ENCODE measurements at places on chromosomes 6 and 20.

- DNase-seq, result peak; percentile 8
Observed at GRCh38 chr6:166275714-166276166, 32.5 kb downstream of the PRR18 start.

GRCh38 chr6:21887231-21888185 lies 294.0 kb downstream of the SOX4 start:
- no peak for DNase-seq

GRCh38 chr6:152057832-152058498 lies 250.5 kb downstream of the ESR1 start:
- DNase-seq, result no peak

DNA sequence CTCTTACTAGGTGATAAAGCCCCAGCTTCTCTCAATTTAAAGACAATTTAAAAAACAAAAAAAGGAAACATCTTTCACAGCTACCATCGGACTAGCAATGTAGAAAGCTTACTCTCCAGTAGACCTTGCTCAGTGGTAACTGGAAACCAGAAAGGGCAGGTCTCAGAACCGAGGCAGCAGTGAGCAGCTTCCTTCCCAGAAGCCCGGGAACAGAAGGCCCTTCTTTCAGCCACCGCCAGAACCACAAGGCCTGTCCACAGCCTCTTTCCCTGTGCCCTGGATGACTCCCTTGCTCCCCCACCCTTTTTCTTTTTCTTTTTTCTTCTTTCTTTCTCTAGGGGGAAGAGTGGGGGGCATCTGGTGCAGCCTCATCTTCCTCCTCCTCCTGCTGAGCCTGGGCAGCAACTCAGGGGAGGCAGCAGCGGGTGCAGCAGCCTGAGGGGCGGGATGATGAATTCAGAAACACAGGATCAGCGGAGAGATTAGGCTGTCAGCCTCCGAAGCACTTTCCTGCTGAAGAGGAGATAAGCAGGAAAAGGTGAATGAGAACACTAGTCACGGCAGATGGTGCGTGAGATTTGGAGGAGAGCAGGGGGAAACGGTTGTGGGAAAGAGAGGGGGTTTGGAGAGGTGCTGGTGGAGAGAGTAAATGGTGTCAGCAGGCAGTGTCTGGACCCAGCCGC lies 158.5 kb downstream of the ID4 start:
- no peak for DNase-seq

GRCh38 chr6:96162711-96163120 lies 146.9 kb downstream of the FUT9 start:
- DNase-seq, result no peak

- DNase-seq, result no peak
Observed at GRCh38 chr6:166589786-166590574, 3.5 kb upstream of the RAMACL start.

GRCh38 chr20:46735436-46735835 lies 26.0 kb downstream of the SLC2A10 start:
- no peak for DNase-seq

DNA sequence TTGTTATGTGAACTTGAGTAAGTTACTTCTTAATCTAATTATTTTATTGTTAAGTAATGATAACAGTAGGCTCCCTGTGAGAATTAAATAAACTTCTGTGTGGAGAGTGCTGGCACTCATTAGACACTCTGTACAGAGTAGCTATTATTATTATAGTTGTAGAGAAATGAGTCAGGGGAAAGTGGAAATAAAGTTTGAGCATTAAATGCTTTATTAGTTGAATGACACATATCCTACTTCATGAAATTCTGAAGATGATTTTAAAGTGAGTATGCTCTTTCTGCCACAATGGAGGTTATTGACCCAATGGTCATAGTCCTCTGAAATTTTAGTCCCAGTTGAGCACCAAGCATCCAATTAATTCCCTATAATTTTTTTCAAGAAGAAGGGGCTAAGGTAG lies 5.9 kb downstream of the ECI2 start:
- no peak for DNase-seq

- no peak for DNase-seq
Observed at GRCh38 chr20:62537649-62538292, 62.0 kb upstream of the GATA5 start.

DNA sequence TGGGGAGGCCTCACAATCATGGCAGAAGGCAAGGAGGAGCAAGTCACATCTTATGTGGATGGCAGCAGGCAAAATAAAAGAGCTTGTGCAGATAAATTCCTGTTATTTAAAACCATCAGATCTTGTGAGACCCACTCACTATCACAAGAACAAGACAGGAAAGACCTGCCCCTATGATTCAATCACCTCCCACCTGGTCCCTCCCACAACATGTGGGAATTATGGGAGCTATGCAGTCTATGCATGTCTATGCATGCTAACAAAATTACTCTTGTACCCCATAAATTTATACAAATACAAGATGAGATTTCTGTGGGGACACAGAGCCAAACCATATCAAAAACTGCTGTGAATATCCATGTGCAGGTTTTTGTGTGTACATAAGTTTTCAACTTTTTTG lies 25.6 kb upstream of the SCP2D1 start:
- DNase-seq, result no peak

DNA sequence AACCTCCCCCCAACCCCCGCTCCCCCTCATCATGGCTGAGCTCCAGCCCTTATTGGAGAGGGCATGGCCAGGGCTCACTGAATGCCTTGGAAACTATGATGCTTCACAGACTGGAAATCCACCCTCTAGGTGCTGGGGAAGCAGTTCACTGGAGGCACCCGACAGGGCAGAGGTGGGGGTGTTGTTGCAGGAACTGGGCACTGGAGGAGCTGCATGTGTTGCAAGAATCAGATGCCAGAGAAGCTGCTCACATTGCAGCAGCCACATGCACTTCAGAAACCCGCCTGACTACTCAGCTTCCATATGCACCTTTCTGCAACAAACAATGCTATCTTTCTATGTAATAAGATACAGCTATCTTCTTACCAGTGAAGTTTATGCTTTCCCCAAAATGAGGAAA lies 7.9 kb upstream of the TBPL1 start:
- no peak for DNase-seq

GRCh38 chr6:52394251-52394666 lies 25.9 kb upstream of the EFHC1 start:
- DNase-seq, result no peak

DNA sequence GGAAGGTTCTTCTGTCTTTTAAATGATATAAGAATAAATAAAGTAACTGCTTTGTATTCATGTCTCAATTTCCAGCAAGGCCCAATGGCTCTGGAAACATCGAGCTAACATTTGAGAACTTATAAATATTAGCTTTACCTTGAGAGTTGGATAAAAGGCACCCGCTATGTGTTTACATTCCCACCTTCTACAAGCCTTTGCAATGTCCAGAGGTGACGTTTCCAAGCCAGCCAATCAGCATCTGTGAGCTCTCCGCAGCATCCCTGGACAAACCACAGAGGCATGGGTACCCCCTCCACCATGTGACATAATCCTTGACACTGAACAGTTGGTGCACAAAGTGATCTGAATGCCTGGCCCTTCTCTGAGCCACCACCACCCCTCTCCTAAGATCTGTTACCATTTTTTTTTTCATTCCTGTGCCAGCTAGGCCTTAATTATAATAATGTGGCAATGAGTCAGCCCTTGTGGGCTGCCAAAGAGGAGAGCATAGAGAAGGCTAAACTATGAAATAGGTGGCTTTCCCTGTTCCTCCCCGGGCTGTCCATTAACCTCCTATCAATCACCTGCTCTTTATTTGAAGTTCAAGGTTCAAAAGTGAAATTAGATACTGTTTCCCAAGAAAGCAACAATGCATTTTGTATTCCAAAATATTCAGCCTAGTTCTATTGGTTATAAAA lies 4.1 kb downstream of the CBLN4 start:
- DNase-seq, result no peak

GRCh38 chr6:22601984-22602383 lies 32.6 kb downstream of the HDGFL1 start:
- DNase-seq, result no peak

DNA sequence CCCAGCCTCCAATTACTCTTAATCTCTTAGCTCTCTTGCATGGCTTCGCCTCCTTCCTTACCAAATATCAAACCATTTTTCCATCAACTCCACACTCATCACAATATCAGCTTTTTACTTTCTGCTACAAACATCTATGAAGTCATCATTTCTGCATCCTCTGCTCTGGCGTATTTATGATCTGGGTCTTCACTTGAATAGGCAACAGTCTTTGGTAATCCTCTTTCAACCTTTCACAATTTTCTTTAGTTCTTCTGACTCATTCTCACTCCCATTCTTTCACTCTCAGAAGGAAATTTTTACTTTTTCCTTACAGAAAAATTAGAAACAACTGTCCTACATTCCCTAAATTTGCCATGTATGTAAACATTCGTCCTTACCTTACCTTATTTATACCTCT lies 522.4 kb downstream of the HDGFL1 start:
- no peak for DNase-seq

DNA sequence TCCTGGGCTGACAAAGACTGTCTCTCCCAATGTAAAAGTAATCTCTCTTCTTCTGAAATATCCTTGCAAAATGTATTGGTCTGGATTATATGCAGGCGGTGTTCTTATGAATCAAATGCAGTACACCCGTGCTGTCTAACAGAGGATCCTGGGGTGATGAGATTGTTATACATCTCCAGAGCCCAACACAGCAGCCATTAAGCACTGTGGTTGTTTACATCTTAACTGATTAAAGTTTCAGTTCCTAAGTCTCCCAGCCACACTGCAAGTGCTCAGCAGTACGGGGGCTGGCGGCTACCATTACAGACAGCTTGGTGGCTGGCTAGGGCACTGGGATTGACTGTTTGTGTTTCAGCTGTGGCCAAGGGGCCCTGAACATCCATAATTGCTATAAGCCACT lies 7.0 kb downstream of the UNC93A start:
- no peak for DNase-seq

DNA sequence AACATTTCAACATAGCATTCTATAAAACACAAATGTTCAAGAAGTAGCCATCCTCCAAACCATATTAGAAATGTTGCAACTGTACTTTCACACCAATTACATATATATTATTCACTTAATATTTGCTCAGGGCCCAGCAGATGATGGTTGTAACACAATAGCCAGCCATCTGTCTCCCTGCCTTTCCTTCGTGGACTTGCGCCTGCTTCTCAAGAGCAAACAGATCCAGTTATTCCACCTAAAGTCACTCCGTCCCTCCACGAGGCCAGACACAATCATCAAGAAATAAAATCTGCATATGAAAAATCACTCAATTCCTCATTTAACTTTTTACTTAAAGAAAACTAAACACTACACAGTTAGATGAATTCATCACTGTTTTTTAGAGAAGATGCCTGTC lies 160.4 kb downstream of the RALGAPA2 start:
- DNase-seq, result no peak

DNA sequence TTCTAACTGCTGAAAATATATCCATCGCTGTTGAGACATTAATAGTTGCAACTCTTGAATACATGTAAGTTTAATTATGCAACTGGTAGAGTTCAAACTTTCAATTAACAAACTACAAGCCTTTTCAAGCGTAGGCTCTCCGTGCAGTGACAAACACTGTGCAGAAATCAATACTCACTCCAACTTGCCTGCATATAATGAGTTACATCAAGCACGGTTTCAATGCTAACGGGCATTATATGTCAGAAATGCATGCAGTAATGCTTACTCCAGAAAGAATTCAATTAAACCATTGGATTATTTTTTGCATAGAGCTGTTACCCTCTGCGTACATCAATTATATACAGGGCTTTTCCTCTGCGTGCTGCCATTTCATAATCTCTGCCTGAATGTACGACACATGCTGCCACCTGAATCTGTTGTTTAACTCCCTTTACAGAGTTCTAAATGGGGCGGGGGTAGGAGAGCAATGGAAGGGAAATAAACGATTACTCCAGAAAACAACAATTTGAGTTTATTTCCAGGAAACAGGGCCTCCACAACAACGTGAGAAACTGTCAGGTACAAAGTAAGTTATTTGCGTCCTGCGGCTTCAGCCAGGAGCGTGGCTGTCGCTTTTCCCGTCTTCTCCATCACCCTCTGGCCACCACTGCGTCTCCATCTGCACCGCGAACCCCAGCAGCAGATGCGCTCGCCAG lies 1.8 kb downstream of the PTPRK start:
- DNase-seq, result no peak

- DNase-seq, result no peak
Observed at GRCh38 chr20:25510202-25510601, 75.1 kb downstream of the NINL start.

DNA sequence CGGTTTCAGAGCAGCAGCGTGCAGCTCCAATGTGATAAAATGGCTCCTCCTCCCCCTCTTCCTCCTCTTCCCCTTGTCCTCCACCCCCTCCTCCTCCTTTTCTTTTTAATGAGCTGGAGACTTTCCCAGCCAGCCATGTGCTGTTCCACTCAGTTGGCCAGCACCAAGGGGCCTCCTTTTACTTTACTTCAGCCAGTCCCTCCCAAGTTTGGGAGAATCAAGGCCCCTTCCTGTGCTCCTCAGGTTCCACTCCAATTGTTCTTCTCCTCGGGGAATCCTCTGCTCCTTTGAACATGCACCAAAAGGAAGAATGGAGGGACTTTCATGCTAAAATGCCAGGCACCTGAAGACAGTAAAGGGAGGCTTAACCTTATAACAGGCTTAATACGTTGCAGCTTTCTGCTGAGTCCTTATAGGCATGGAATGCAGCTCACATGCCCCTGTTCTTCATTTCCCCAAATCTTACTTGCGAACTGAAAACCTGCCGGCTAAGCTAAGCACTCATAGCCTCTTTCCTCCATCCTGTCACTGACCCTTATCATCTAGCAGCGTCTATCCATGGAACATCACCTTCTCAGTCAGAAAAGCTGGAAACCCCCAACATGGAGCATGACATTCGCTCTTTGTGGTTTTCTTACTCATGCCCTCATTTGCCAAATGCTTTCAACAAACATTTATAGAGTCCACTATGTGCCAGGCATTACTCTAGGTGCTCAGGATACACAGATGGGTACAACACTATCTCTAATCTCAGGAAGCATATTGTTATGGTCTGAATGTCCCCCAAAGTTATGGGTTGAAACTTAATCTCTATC lies 170.6 kb downstream of the PHACTR1 start:
- DNase-seq, result no peak

- no peak for DNase-seq
Observed at GRCh38 chr20:10239954-10240353, 21.3 kb downstream of the SNAP25 start.

DNA sequence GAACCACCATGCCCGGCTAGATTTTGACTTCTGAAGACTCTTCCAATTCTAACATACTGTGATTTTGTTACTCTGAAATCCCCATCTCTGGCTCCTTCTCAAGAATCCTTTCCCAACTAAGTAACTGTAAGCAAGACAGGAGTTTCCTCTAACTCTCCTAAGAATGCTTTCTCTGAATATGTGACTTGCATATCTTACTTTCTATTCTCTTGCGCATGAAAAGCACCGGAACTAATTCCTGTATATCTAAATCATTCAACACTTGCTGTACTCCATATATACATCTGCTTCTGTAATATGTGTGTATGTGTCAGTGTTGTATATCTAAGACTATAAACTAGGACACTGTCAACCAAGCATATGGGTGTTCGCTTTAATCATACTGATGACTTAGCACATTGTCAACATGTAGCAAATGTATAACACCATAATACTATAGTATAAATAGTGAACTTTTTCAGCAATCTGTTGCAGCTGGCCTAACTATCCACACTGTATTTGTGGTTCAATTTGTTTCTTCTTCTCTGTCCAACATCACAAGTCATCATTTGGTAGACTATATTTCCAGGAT lies 108.1 kb upstream of the PRDM1 start:
- DNase-seq, result no peak
